ENCODE measurements at places on chromosomes 12 and 14.

GRCh38 chr12:110249105-110249504, 31.9 kb upstream of the ATP2A2 start:
- no peak for DNase-seq

GRCh38 chr12:109675411-109675810, 38.2 kb upstream of the FAM222A start:
- no peak for DNase-seq

DNA sequence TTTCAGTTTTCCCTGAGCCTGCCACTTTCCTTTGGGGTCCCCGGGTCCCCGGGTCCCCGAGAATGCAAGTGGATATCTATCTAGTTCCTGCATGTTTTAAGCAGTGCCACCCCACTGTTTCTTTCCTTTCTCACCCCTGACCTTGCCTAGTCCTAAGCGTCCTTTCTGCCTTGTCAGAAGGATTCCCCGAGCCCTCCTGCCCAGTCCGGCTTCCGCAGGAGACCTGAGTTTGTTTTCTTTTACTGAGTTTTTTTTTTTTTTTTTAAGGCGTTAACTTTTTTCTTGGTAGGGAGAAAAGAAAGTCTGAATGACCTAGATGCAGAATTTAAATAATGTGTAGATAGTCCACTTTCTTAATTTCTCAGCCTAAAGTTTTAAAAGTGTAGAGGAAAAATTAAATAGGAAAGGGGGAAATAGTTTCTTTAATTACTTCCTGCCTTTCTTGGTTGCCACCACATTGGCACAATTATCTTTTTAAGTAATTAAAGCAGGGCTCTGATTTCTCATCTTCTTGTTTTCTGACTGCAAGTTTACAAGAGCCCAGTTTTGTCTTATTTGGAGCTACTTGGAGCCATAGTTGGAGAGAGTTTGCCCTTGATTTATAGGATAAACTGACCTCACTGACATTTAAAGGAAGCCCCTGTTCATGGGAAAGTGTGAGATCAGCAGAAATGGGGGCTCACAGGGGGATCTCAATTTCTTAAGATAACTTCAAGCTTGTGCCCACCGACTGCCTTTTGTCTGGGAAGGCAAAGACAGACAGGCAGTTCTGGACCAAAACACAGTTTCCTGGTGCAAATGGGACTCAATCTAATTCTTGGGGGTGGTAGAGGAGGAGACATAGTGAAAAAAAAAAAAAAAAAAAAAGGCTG, 2.9 kb downstream of the PAX9 start:
- no peak for DNase-seq

DNA sequence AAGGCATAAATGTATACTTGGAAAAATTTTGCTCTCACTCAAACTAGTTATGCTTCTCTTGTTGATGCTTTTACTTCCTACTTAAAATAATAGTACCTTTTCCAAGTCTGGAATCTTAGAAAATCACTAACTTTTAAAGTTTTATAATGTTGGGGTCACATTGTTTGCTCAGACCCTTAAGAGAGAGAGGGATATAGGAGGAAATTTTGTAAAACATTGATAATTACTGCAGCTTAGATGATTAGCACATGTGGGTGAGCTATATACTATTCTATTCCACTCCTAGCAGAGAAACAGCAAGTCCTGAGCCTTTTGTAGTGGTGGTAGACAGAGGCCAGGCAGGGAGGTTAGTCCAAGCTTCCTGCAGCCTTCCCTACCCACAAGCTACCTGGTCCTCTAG, 13.4 kb downstream of the EID3 start:
- no peak for DNase-seq

DNA sequence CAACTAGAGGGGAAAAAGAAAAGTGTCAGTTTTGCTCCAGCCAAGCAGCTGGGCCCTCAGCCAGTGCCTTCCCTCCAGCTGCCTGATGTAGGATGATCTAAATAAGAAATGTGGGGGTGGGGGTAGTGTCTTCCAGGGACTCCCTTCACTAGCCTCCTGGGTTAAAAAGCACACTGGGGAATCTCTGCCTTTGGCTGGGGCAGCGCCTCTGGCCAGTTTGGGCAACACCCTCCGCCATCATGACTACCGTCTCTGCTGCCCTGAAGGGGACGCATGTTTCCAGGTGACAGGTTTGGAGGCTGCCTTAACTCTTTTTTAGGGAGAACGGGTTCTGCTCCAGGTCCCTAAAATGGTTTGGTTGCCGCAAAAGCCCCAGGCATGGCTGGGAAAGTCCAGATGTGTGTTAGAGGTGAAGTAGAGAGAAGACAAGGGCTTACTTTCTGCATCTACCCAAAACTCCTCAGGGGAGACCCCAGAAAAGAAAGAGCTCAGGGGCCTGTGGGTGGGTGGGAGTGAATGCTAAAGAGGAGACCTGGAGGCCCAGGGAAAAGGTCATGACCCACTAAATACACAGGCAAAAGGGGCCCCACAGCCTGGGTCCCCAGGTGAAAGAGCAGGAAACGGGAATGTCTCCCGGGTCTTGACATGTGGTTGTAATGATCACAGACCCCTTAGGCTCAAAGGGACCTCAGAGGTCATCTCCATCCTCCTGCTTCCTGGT, 132.8 kb upstream of the CCND2 start:
- no peak for DNase-seq

GRCh38 chr12:22100958-22101748, 55.1 kb downstream of the CMAS start:
- DNase-seq, result no peak

GRCh38 chr12:62530596-62530995, 64.0 kb downstream of the MON2 start:
- no peak for DNase-seq

GRCh38 chr12:132379996-132380395, 50.6 kb upstream of the GALNT9 start:
- DNase-seq, result no peak

DNA sequence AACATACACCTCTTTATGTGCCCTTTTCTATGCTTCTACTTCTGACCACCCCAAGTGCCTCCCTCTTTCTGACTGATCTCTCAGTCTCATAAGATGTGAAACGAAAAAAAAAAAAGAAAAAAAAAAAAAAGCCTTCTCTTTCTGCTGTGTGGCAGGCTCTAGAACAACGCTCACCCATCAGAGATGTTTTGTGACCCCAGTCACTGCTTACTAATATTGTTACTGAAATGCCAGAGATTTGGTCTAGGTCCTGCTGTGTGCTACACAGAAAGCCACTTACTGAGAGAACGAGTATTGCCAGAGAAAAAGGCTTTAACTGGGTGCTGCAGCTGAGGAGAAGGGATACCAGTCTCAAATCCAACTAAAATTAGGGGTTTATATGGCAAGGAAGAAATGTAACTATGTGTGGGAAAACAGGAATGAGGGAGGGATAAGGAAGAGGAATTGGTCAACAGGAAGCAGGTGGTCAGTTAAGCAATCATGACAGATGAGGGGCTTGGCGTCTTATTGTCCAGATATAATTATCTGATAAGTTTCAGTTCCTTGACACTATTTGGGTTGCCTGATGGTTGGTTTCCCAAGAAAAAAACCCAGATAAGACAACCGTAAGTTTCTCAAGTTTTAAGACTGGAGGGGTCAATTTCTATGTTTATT, 149.0 kb downstream of the NAV3 start:
- no peak for DNase-seq
